Stimulated activated CD8-positive, alpha-beta memory T cell treated with anti-CD3 and anti-CD28 coated beads, Interleukin-4, amount 100 ng/mL, for 1 hour (primary cell): ENCODE measurements at places on chromosomes 16 and 17.

GRCh38 chr17:34763728-34764665, 184.6 kb downstream of the TMEM132E start:
- no peak for DNase-seq

DNA sequence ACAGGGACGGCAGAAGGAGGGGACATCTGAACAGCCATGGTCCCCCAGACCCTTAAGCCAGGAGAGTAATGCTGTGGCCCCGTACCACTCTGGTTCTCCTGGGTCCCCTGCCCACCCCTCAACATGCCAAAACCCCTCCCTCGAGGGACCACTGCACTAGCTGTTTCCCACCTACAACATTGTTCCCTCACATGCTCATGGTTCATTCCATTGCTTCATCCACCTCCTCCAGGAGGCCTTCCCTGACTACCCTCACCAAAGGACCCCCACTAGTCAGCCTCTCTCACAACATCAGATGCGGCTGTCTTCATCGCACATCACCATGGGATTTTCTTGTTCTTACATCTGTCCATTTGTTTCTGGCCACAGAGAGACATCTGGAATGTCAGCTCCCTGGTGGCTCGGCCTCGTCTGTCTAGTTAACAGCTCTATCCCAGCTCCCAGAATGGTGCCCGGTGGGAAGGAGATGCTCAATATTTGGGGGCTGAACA, 1.7 kb downstream of the DOK4 start:
- no peak for DNase-seq

- no peak for DNase-seq
Measured at GRCh38 chr17:82553210-82553930, 33.8 kb downstream of the FOXK2 start.

DNA sequence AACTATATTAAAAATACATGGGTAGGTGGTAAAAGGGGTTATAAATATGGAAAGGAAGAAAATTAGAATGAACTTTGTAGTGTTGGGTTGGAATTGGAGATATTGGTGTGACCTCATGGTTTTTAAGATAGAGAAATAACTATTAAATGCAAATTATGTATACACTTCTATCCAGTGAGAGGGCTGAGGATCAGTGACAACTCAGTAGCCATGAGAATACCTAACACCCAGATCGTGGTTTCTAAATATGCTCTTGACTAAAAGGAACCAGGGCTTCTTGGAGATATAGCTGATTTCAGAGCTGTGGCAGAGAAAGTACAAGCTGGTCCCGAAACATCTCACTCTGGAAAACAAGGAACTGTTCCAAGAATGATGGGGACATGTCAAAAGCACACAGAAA, 44.4 kb downstream of the SLC6A4 start:
- no peak for DNase-seq

- peak; percentile 25 for DNase-seq
Measured at GRCh38 chr17:5587438-5588032, 3.2 kb upstream of the NLRP1 start.

- DNase-seq = no peak
Measured at GRCh38 chr17:79401704-79402674, 208.9 kb downstream of the RBFOX3 start.
